COLO829 (cell line): ENCODE measurements at places on chromosomes 1 and 21.
A peak's percentile ranks its signal among the peaks of the same experiment; 100 is the strongest.

GRCh38 chr1:183824291-183824690, 19.4 kb downstream of the RGL1 start:
- no peak for DNase-seq

DNA sequence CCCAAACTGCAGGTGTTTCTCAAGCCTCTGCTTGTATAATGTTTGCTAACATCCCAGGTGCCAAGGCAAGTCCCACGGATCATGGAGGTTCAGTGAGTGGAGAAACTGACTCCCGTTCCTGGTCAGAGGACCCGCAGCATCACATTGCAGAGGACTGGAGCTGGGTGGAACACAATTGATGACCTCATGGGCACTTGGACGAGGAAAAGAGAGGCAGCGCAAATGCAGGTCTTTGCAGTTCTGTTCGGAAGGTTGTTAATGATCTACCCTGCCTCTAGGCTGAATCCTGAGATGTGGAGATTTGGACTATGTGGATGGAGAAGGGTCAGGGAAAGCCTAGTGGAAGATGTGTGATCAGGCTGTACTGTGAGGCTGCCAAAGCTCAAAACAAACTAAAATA, 192.9 kb downstream of the DUSP10 start:
- no peak for DNase-seq

- no peak for DNase-seq
Measured at GRCh38 chr1:202016022-202016810, 5.8 kb downstream of the ELF3 start.

DNA sequence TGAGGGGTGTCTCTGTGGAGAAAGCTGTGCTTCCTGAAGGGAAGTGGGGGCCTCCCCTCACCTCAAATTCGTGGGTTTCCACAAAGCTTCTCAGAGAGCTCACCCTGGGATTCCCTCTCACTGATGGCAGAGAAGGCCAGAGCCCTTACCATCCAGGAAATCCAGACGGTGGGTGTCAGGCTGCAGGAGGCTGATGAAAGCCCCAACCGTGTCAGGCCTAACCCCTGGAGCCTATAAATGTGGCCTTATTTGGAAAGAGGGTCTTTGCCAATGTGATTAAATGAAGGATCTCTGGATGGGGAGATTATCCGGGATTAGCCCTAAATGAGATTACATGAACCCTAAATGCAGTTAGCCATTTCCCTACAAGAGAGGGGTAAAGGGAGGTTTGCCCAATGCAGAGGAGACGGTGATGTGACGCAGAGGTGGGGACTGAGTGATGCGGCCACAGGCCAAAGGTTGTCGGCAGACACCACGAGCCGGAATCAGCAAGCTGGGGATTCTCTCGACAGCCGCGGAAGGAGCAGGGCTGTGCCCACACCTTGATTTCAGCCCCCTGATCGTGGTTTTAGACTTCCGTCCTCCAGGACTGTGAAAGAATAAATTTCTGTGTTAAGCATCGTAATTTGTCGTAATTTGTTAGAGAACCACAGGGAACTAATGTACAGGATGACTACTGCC, 82.6 kb downstream of the TOMM20 start:
- no peak for DNase-seq

DNA sequence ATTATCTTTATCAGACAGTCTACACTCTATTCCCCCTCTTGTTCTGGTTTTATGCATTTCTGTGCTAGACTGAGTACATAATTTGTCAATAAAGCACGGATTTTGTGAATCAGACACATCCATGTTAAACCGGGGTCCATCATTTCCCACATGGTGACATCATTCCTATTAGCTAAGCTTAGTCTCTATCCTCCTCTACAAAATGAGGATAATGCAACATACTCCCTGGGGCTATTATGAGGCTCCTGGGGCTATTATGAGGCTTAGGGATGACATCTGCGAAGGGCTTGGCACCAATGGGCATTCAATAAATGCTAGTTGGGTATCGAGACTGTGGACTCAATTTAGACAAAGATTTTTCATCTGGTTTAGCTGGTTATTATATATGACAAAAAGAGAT, 25.1 kb upstream of the APP start:
- DNase-seq = no peak

DNA sequence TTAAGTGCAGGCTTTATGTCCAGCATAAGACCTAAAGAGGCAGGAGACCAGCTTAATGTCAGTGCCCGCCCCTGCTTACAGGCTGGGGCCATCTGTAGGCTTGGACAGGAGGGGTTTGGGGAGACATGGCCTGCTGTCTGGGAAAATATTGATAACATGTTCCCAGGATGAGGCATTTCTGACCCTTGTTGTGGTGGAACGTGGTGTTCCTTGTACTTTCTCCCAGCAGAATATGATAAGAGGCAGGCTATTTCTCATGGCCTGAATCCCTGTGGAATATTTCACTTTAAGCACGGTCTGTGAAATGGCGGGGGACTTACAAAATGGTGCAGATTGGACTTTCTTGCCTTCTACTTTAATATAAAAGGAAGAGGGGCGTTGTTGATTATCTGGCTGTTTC, 41.9 kb upstream of the PLA2G5 start:
- no peak for DNase-seq

- peak; percentile 9 for DNase-seq
Measured at GRCh38 chr1:75233302-75233929, 99.2 kb downstream of the LHX8 start.

GRCh38 chr1:26787381-26787705, 407 bp upstream of the PIGV start:
- DNase-seq = no peak

- no peak for DNase-seq
Measured at GRCh38 chr21:41091616-41092015, 76.3 kb upstream of the BACE2 start.

GRCh38 chr1:100510451-100510850, 27.5 kb upstream of the GPR88 start:
- no peak for DNase-seq

DNA sequence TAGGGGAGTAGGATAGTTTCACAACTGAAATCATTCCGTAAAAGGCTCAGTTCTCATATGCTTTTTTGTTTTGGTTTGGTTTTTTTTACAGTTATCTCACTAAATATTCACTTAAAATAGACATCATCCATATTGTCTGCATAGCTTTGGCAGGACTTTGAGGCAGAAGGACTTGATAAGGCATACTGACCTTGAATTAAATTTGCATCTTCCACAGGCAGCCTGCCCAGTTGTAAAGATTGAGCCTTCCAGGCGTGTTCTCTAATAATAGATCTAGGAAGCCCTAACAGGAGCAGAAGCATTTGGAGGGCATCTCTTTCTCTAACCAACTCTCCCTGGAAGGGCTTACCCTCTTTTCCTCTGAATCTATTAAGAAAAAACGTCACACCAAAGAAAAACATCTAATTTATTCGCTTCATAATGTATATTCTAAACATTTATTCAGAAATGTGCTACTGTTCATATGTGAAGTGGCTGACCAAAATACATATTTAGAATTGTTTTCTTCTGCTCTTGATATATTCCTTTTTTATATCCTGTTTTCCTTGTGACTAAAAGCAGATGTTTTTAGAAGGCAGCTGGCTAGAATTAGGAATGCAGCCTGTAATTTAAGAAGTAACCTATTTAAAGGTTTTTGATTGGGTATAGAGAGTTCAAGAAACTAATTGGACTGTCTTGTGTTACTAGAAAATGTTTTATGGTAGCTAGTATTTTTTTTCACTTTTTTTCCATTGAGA, 20.2 kb downstream of the DESI2 start:
- DNase-seq = no peak

DNA sequence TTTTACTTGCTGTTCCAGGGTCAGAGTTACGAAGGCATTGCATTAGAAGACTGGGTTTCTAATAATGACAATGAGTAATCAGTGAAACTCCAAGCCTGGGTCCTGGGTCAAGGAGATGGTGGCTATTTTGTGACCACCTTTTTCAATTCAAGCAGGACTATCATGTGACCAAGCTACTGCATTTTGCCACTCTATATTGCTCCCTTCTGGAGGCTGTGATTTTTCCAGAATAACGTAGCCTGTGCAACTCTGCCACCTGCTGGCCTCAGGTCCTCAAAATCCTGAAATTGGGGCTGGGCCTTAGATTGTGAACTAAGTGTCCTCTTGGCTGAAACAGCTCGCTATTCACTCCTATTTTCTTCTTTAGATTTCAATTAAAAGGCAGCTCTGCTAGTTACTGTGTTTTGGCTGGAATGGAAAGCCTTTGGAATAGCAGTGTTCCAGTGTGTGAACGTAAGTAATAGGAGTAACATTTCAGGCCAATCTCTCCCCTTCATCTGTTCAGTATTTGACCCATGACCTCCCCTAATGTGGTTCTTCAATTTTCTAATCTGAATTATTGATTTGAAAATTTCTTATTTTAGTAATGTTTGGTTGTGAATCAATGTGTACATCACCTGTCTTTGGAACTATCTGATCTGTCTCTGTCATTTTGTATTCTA, 52.9 kb upstream of the CD46 start:
- peak; percentile 17 for DNase-seq

DNA sequence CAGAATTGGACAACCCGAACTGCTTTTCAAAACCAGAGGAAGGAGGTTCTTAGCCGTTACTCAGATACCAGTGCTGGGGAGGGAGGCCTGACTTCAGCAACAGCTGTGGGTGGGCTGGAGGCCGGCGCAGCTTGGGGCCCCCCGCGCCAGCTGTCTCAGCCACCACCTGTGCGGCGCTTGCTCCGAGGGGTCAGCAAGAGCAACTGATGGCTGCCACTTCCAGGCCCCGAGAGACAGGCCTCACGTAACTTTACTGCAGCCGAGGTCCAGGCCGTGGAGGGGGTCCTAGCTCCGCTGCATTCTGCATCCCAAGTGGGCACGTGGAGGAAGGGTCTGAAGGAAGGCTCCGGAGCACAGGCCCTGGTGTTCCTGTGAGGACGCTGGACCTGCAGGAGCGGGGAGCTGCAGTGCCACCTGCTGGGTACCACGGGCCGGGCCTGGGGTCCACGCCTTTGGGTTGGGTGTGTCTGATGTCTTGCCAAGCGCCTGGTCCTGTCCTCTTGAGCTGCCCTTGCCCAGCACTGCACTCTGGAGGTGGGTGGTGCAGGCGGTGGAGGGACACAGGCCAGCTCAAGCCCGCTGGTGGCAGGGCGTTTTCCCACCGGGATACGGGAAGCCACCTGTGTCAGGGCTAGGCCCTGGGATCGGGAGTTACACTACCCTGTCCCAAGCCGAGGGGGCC, 9.8 kb downstream of the THAP3 start:
- no peak for DNase-seq

DNA sequence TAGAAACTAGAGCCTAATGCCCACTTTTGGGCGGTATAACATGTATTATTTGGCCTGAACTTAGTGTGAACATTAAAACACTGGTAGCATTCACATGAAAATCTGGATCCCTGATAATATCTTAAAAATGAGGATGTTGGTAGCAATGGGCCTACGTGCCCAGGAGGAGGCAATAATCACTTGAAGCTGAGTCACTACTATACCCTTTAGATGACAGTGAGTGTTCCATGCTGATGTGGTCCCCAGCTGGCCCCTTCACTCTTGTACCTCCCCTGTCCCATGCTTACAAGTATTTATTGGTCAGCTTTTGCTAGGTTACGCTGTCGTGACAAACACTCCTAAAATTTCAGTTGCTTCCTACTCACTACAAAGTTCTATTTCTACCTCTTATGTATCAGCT, 23.0 kb upstream of the POU2F1 start:
- no peak for DNase-seq

DNA sequence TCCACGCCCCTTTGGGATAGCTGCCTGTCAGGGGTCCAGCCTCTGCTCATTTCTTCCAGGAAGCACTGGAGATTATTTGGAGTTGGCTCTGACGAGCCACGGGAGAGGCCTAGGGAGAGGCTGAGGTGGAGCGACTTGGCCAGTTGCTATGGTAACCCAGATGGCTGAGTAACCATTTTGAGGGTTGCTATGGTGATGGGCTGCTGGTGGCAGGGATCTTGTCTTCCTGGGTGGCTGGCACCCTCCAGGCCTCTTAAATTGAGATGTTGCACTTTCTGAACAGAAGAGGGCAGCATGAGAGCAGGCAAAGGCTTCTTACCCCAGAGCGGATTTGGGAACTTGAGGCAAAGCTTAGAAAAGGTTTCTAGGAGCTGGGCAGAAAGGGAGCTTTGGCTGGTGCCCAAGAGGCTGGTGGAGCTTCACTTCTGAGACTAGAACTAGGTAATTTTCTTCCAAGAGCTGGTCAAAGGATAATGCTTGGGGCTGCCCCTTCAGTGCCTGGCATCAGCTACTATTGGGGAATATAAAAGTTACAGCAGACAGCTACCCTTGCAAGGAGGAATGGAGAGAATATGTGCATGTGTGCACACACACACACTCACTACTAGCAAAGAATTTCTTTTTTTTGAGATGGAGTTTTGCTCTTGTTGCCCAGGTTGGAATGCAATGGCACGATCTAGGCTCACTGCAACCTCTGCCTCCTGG, 72.5 kb downstream of the NDUFS5 start:
- DNase-seq = peak; percentile 97

DNA sequence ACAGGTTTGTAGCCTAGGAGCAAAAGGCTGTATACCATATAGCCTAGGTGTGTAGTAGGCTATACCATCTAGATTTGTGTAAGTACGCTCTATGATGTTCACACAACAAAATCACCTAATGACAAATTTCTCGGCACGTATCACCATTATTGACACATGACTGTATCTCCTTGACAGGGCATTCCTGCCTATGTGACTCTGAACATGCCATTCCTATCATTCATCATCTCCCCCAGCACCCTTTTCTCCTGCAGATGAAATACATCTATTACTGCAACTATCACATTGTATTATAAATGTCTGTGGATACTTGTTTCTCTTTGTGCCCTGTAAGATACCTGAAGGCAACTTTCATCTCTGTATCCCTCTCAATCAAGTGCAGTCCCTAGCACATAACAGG, 29.9 kb downstream of the TP53BP2 start:
- DNase-seq = no peak

GRCh38 chr21:44948426-44949120, 8.7 kb downstream of the SLX9 start:
- DNase-seq = no peak

- no peak for DNase-seq
Measured at GRCh38 chr1:192140382-192140781, 17.9 kb upstream of the RGS18 start.

DNA sequence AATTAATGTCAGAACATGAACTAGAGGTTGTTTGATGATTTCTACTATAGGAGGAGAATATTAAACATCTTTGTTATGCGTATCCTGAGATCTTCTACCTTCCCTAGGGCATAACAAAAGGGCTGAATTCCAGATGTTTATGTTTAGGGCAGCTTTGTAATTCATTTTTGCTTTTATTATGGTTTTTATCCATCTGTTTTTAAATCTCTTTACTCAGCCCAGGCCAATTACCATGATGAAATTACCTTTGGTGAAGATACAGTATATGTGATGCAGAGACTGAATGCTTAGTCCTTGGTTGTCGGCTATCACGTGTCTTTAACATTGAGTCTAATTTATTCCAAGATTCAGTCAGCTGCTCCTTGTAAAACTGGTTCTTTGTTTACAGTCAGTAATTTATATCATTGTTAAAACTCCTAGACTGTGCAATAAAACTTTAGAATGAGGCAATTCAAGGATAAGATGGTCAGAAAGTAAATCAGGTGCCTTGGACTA, 176.9 kb downstream of the CTH start:
- no peak for DNase-seq

- no peak for DNase-seq
Measured at GRCh38 chr21:43006874-43007208, 32.5 kb downstream of the PKNOX1 start.

GRCh38 chr1:156894711-156895454, 1.4 kb downstream of the PEAR1 start:
- DNase-seq = no peak

- DNase-seq = no peak
Measured at GRCh38 chr1:111832521-111833155, 76.9 kb downstream of the DDX20 start.
